ENCODE measurements at places on chromosomes 5 and 9. TPM values are rescaled to one million over a fixed set of nuclear protein-coding genes. Genes with fewer than 3 reads are reported as not detected.

DNA sequence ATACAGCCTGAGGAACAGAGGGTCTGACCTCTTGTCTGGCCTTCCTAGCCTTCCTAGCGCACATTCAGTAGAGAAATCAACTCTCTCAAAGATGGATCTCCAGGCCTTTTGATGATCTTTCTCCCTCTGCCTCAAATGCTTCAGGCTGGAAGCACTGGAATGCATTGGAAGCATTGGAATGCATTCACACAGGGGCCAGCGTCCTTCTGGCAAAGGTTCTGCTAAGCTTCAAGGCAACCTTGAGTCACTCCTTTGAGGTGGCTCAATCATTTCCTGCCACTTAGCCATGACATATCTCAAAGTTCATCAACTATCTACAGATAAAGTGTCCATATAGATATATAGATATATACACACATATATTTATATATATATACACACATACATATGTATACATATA, 42.9 kb downstream of the OR2K2 start:
- DNase-seq = no peak

GRCh38 chr5:59139695-59140094, 556.8 kb downstream of the RAB3C start:
- no peak for DNase-seq

- no peak for DNase-seq
Measured at GRCh38 chr9:78592811-78593210, 295.9 kb downstream of the PSAT1 start.

DNA sequence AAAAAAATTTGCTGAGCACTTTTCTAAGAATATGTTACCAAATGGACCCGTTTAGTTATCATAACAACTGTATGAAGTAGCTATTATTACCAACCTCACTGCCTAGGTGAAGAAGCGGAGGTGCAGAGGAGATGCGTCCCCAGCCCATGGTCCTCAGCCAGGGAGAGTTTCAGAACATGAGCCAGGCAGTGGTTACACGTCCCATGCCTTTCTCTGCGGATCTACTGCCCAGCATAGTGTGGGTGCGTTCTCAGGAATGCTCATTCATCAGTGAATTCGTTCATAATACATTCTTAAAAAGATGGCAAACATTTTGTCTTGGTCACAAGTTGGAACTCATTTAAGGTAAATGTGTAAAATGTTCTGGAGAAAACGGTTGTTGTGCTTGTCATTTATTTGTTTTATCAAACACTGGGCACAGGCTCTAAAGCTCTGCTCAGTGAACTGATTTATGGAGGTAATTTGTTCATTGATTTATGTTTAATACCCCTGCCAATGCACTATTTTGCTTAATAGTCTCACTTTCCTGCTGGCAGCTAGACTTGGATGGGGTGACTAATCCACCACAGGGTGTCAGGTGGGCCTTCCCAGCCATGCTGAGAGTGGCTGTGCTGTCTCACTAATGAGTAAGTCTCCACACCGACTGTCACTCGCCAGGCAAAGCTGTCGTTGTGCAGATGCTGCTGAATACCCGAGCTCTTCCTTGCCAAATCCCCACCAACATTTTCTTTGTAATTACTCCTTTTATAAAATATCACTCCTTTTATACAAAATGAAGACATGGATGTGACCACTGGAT, 248.8 kb downstream of the TENT4A start:
- no peak for DNase-seq

- DNase-seq = no peak
Measured at GRCh38 chr5:171629628-171630349, 155.8 kb upstream of the SMIM23 start.

The PCDHB5 gene
- polyA plus RNA-seq = 13.2 TPM

The SLCO4C1 gene
- polyA plus RNA-seq = 1.3 TPM

The DOCK8 gene
- 7.0 TPM for polyA plus RNA-seq

Data from right lung (tissue), 10 donors.